ENCODE measurements at places on chromosomes 1 and 21.

- DNase-seq: no peak
Measured at GRCh38 chr1:22584970-22585369, 21.7 kb downstream of the EPHA8 start.

DNA sequence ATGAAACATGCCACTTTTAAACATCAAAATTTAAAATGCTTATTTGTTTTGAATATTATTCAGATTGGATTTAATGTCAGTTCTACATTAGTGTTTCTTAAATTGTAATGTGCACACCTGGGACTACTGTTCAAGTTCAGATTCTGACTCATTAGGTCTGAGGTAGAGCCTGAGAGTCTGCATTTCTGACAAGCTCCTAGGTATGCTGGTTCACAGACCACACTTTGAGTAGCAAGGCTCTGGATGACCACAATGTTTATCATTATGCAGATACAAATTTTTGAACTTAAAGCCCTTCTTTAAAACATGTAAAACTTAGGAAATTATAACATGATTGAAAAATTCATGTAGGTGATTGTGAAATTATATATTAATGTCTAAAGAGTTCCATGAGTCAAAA, 40.2 kb downstream of the TTLL7 start:
- no peak for DNase-seq

GRCh38 chr1:187078916-187079315, 250.2 kb downstream of the PLA2G4A start:
- DNase-seq: no peak

GRCh38 chr1:73401666-73402065, 796.3 kb downstream of the LRRIQ3 start:
- DNase-seq: no peak

- DNase-seq: no peak
Measured at GRCh38 chr1:226001088-226001487, 1.9 kb upstream of the SDE2 start.

GRCh38 chr1:231678011-231678432, 51.4 kb downstream of the DISC1 start:
- no peak for DNase-seq

GRCh38 chr21:41566500-41567014, 58.6 kb upstream of the TMPRSS2 start:
- no peak for DNase-seq

Measured in stimulated activated CD4-positive, alpha-beta T cell treated with anti-CD3 and anti-CD28 coated beads, Interleukin-12 subunit alpha, Interleukin-12 subunit beta, amount 100 ng/mL, for 48 hours (primary cell).